HTR-8/SVneo (cell line): ENCODE measurements at places on chromosomes 6 and 20.

DNA sequence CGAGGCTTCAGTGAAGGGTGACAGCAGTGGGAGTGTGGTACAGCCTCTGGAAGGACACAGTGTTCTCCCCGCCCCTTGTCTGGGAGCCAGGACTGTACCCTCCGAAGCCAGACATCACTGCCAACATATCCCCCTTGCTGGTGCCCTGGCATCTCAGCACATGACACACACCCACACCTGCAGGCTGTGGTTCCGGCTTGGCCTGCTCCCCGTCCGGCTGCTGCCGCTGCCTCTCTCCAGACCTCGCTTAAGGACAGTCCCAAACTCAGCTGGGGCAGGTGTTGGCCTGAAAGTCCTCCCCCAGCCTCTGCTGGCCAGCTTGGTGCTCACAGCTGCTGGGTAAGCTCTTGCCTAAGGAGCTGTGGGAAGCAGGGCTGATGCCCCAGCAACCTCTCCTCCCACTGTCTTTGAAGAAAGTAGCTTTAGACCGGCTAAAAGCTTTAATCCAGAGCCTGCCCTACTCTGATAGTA is 7.0 kb downstream of the EMILIN3 start:
- no peak for DNase-seq

DNA sequence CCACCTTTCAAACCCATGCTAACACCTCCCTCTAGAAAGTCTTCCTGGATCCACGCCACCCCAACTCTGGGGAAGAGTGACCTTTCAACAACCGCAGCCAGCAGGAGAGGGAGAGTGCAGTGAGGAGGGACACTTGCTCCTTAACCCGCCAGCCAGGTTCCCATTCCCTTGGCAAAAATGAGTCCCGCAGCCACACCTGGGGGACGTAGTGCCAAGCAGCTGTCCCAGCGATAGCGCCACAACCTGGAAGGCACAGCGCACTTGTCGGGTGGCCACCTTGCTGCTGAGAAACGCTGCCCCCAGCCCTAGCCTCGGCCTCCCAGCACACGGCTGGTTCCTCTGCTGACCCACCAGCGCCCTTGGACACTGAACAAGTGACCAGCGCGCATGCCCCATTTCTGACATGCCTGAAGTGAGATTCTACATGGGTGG is 119.3 kb downstream of the JPH2 start:
- no peak for DNase-seq

- no peak for DNase-seq
Observed at GRCh38 chr6:15544321-15544900, 118.4 kb downstream of the DTNBP1 start.

- no peak for DNase-seq
Observed at GRCh38 chr20:63964412-63964811, 5.3 kb downstream of the ZNF512B start.

- no peak for DNase-seq
Observed at GRCh38 chr20:1182106-1182505, 2.7 kb downstream of the TMEM74B start.

DNA sequence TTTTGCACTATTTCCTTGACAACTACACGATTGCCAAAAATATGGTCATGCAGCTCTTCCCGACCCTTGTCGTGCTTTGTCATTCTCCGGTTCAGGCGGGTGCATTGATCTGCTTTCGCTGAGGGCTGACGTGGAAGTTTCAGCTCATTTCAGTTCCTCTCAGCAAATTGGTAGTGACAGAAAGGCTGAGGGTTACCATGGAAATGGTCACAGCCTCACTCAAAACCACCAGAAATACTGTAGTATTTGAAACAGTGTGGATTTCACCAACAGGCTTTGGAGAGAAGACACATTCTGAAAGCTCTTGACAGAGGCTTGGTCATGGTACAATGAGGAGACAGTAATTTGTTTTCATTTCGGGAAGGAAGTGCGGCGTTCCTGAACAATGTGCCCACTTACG is 99.7 kb upstream of the EXOC2 start:
- no peak for DNase-seq

- DNase-seq: peak; percentile 60
Observed at GRCh38 chr20:4546786-4547185, 174.9 kb upstream of the PRND start.

DNA sequence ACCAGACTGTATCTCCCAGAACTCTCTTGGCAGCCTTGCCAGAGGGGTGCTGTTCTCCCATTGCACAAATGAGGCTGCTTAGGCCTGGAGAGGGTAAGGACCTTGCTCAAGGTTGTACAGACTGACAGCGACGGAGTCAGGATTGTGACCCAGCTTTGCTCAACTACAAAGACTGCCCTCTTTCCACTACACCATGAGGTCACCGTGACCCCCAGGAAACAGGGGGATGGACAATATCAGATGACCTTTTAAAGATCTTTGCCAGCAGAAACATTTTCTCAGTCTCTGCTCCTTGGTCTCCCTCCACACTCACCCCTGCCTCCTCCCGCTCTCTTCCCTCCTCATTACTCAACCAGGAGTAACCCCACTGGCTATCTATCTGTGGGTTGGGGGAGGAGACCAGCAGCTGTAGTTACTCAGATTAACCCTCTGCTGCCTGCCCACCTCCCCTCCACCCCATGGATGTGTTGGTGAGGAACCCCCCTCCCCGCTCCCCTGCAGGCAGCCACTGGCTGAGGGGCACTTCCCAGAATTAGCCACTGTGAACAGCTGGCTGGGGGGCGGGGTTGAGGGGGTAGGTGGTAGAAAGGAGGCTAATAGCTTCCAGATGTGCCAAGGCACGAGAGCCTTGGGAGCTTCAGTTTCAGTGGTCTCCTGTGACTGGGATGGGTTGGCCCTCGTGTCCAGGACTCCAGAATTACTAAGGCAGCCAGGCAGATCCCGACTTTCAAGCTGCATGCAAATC is 26.9 kb upstream of the MRPS18A start:
- DNase-seq: no peak

DNA sequence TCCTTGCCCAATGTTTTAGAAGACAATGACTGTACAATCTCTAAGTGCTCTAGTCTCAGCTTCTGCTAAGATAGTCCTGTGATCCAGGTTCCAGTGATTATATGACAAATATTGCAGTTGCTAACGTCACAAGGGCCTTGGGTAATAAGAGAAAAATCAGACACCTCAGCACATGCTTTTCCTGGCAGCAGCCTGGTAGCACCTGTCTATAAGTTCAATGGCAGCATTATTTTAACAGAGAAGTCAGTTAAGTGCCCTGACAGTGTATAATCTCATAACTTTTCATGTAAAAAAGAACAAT is 121.3 kb upstream of the BCLAF1 start:
- no peak for DNase-seq
